ENCODE measurements at places on chromosomes 5 and 9.
A peak's percentile ranks its signal among the peaks of the same experiment; 100 is the strongest.

GRCh38 chr5:111119856-111120255 lies 27.7 kb downstream of the WDR36 start:
- no peak for DNase-seq
- H3K4me1 ChIP-seq = no peaks in the 10 kb centered on the region
- H3K27me3 ChIP-seq = no peaks in the 10 kb centered on the region
- no peak overlapping the region for H3K4me3 ChIP-seq
- no peak overlapping the region for H3K27ac ChIP-seq

- H3K27ac ChIP-seq = no peak overlapping the region
- no peaks in the 10 kb centered on the region for H3K27me3 ChIP-seq
- H3K4me1 ChIP-seq = no peaks in the 10 kb centered on the region
- DNase-seq = no peak
- H3K4me3 ChIP-seq = no peak overlapping the region
These were observed 578.6 kb downstream of the ACTL7B start for GRCh38 chr9:108277216-108277615.

DNA sequence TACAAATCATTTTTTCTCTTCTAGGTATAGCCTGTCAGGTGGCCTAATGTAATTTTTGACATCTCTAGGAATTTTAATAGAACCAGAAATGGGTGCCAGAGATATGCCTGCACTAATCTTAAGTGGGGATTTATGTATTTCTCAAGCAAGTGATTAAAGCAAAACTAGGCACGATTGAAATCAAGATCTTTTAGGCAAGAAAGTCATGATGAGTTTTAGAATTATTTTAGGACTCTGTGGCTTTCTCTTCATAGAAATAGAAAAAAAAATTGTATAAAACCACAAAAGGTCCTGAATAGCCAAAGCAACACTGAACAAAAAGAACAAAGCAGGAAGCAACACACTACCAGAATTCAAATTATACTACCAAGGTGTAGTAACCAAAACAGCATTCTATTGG lies 952 bp upstream of the AMACR start:
- no peaks in the 10 kb centered on the region for H3K4me1 ChIP-seq
- peak overlapping the region; percentile 62 for H3K4me3 ChIP-seq
- no peaks in the 10 kb centered on the region for H3K27me3 ChIP-seq
- no peak for DNase-seq
- no peaks in the 10 kb centered on the region for H3K36me3 ChIP-seq

DNA sequence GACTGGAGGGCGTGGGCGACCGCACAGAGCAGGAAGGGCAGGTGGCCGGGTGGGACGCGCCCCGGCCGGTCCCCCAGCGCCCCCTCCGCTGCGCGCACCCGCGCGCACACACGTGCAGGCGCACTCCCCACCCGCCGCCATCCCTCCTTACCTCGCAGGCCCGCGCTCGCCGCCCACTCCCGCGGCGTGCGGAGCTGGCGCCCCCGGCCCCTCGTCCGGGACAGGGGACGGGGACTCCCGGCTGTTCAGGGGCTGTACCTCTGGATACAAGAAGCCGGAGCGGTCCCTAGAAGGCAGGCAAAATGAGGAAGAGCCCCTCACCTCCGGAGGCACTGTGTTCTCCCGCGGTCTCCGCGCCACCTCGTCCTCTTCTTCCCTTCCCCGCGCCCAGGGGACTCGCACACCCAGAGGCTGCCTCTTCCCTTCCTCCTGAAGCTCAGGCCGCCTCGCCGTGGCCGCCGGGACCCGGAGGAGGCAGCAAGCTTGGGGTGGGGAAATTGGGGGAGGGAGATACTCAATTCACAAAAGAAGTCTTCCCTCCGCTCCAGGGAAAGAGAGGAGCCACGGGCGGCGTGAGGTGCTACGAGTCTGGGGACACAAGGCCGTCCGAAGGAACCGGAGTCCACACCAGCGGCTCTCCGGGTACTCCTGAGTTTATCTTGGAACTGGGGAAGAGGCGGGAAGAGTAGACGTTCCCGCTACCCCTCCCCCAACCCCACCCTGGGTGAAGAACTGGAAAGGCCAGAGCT lies 1.4 kb upstream of the GABRB2 start:
- DNase-seq = peak; percentile 41
- H3K36me3 ChIP-seq = no peaks in the 10 kb centered on the region
- H3K4me3 ChIP-seq = no peak overlapping the region
- no peaks in the 10 kb centered on the region for H3K27me3 ChIP-seq
- no peak overlapping the region for H3K27ac ChIP-seq

DNA sequence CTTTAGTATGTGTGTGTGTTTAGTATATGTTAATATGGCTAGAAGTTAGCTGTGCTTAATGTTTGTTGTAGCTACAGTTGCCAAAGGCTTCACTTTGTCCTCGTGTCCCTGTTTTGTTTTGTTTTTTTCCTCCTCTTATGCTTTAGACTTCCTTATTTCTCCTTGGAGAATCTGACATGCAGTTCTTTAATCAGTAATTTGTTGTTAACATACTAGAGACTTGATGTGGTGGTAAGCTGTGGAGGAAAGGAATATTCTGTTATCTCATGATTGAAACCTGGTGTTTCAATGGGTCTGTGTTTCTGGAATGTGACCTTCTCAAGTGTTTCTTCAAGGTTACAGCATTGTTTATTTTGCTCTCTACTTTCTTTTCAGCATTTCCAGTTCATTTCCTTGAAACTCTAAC lies 515.6 kb upstream of the ST8SIA4 start:
- no peak overlapping the region for H3K27ac ChIP-seq
- no peaks in the 10 kb centered on the region for H3K4me1 ChIP-seq
- no peak overlapping the region for H3K4me3 ChIP-seq
- H3K27me3 ChIP-seq = no peaks in the 10 kb centered on the region
- no peaks in the 10 kb centered on the region for H3K36me3 ChIP-seq

GRCh38 chr5:175246242-175246888 lies 197.6 kb downstream of the DRD1 start:
- no peaks in the 10 kb centered on the region for H3K27me3 ChIP-seq
- peak; percentile 90 for DNase-seq
- no peak overlapping the region for H3K27ac ChIP-seq
- no peaks in the 10 kb centered on the region for H3K36me3 ChIP-seq
- no peak overlapping the region for H3K4me3 ChIP-seq

- H3K36me3 ChIP-seq = no peaks in the 10 kb centered on the region
- no peak for DNase-seq
- H3K4me3 ChIP-seq = no peak overlapping the region
- H3K27me3 ChIP-seq = no peaks in the 10 kb centered on the region
- no peaks in the 10 kb centered on the region for H3K4me1 ChIP-seq
These were observed 4.2 kb upstream of the ZNF366 start for GRCh38 chr5:72511366-72511765.

- DNase-seq = no peak
- H3K27ac ChIP-seq = no peak overlapping the region
- no peaks in the 10 kb centered on the region for H3K27me3 ChIP-seq
- peaks cover 3% of the 10 kb centered on the region for H3K36me3 ChIP-seq
- no peak overlapping the region for H3K4me3 ChIP-seq
- H3K4me1 ChIP-seq = no peaks in the 10 kb centered on the region
These were observed 63.7 kb downstream of the SHOC1 start for GRCh38 chr9:111730937-111731567.

DNA sequence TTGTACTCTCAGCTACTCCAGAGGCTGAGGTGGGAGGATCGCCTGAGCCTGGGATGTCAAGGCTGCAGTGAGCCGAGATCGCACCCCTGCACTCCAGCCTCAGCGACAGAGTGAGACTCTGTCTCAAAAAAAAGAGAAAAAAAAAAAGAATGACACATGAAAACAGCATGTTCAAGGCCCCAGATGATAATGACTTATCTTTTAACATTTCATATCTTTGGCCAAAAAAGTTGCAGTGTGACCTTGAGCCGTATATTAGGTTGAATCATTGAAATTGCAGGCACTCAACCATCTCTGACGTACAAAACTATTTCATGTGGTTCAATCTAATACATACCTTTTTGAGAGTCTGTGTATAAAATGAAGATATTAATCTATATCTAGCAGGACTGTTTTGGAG lies 79.1 kb upstream of the CPEB4 start:
- H3K36me3 ChIP-seq = no peaks in the 10 kb centered on the region
- no peak overlapping the region for H3K4me3 ChIP-seq
- H3K4me1 ChIP-seq = no peaks in the 10 kb centered on the region

- no peak overlapping the region for H3K27ac ChIP-seq
- H3K36me3 ChIP-seq = no peaks in the 10 kb centered on the region
- no peak for DNase-seq
- no peak overlapping the region for H3K4me3 ChIP-seq
- H3K27me3 ChIP-seq = no peaks in the 10 kb centered on the region
- H3K4me1 ChIP-seq = no peaks in the 10 kb centered on the region
These were observed 179.7 kb upstream of the HAPLN1 start for GRCh38 chr5:83900306-83900705.

DNA sequence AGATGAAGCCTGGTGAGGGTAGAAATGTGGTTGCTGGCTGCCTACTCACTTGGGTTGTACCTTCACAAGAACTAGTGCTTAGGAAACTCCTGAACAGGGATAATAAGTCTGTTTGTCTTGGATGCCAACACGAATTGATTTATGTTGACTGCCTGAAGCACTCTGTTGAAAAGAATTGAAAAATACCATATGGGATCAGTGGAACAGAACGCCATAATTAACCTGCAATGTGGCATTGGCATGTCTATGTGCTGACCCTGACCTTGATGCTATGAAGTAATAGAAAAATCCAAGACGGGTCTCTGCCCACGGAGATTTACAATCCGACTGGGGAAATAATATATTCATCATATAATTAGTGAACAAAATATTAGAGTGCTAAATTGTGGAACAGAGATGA lies 10.5 kb downstream of the LIX1 start:
- H3K4me3 ChIP-seq = no peak overlapping the region
- H3K27me3 ChIP-seq = no peaks in the 10 kb centered on the region
- H3K36me3 ChIP-seq = no peaks in the 10 kb centered on the region
- no peak for DNase-seq

GRCh38 chr5:73417303-73418034 lies 31.1 kb downstream of the FOXD1 start:
- no peaks in the 10 kb centered on the region for H3K4me1 ChIP-seq
- H3K27me3 ChIP-seq = no peaks in the 10 kb centered on the region
- no peaks in the 10 kb centered on the region for H3K36me3 ChIP-seq
- no peak overlapping the region for H3K4me3 ChIP-seq
- DNase-seq = no peak

GRCh38 chr5:140265845-140266244 lies 37.1 kb downstream of the PFDN1 start:
- peaks cover 2% of the 10 kb centered on the region for H3K4me1 ChIP-seq
- no peaks in the 10 kb centered on the region for H3K36me3 ChIP-seq
- H3K27ac ChIP-seq = no peak overlapping the region
- no peak for DNase-seq
- H3K4me3 ChIP-seq = no peak overlapping the region

DNA sequence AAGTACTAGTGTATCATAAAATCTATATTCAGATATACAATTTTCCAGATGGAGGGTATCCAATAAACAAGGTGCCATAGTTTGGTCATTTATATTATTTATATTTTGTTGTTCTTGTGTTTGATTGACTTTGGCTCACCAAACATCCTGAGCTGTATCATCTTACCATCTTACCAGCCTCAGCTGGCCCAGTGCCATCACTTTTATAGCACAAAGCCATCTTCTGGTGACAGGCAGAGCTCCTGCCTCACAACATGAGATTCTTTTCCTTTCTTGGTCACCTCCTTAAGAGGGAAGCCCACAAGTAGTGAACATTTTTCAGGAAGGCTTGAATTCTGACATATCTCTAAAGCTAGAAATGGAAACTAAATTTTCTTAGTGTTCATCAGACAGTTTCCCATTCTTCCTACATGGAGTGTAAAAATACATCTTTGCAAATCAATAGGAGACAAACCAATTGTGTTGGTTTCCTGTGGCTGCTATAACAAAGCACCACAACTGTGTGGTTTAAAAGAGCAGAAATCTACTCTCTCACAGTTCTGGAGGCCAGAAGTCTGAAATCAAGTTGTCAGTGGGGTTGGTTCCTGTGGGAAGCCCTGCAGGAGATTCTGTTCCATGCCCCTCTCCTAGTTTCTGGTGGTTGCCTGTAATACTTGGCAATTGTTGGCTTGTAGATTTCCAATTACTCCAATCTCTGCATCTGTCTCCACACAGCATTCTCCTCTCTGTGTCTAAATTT lies 341.8 kb downstream of the MAN2A1 start:
- no peak overlapping the region for H3K27ac ChIP-seq
- no peaks in the 10 kb centered on the region for H3K36me3 ChIP-seq
- no peak overlapping the region for H3K4me3 ChIP-seq
- H3K27me3 ChIP-seq = no peaks in the 10 kb centered on the region
- no peaks in the 10 kb centered on the region for H3K4me1 ChIP-seq

GRCh38 chr5:122585371-122585770 lies 189.5 kb upstream of the SNX2 start:
- H3K4me3 ChIP-seq = no peak overlapping the region
- no peaks in the 10 kb centered on the region for H3K27me3 ChIP-seq
- no peaks in the 10 kb centered on the region for H3K36me3 ChIP-seq
- H3K4me1 ChIP-seq = no peaks in the 10 kb centered on the region
- DNase-seq = no peak

GRCh38 chr5:157253547-157253946 lies 12.4 kb upstream of the CYFIP2 start:
- H3K36me3 ChIP-seq = no peaks in the 10 kb centered on the region
- no peaks in the 10 kb centered on the region for H3K4me1 ChIP-seq
- no peak for DNase-seq
- no peaks in the 10 kb centered on the region for H3K27me3 ChIP-seq

GRCh38 chr9:33320568-33321261 lies 30.4 kb downstream of the NFX1 start:
- no peaks in the 10 kb centered on the region for H3K4me1 ChIP-seq
- no peak overlapping the region for H3K27ac ChIP-seq
- no peak overlapping the region for H3K4me3 ChIP-seq
- DNase-seq = no peak
- no peaks in the 10 kb centered on the region for H3K27me3 ChIP-seq

All from aorta (tissue), 5 donors.